ENCODE measurements at places on chromosomes 7 and 10. TPM values are rescaled to one million over a fixed set of nuclear protein-coding genes. Genes with fewer than 3 reads are reported as not detected.

Gene CDH23
- total RNA-seq, result 7.4 TPM

Gene VWDE
- total RNA-seq, result 1.0 TPM

GRCh38 chr7:79547132-79547531 is 93.7 kb upstream of the MAGI2 start:
- DNase-seq, result no peak

GRCh38 chr7:105820363-105821066 is 55.9 kb downstream of the ATXN7L1 start:
- no peak for DNase-seq

Gene OR2A12
- total RNA-seq, result not detected

Gene TSPAN14
- total RNA-seq, result 159 TPM

All from type B pancreatic cell (in vitro differentiated cells).